Activated CD8-positive, alpha-beta memory T cell treated with anti-CD3 and anti-CD28 coated beads for 24 hours (primary cell): ENCODE measurements at places on chromosomes 3 and 15.
A peak's percentile ranks its signal among the peaks of the same experiment; 100 is the strongest.

DNA sequence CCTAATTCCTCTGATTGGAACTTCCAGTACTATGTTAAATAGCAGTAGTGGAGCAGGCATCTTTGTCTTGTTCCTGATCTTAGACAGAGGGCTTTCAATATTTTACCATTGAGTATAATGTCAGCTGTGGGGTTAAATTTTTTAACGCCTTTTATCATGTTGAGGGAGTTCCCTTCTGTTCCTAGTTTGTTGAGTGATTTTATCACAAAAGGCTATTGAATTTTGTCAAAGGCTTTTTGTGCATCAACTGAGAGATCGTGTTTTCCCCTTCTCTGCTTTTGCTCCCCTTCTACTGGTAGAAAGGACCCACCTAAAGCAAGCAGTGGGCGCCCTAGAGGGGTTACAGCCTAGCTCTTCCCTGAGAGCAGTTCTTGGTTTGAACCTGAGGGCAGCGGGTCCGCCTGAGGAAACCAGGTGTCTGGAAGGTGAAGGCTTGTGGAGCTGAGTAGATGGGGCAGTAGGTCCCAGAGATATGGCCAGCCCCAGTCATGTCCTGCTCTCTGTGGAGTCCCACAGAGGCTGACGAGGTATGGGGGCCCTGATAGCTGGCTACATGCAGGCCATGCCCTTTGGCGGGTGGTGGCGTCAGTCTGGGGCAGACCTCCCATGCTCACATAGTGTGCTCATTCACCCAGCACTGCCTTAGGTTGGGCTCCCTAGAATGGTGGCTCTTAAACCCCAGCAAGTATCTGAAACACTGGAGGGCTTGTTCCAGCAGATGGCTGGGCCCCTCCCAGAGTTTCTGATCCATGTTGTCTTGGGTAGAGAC lies 11.3 kb downstream of the HDAC11 start:
- no peak for DNase-seq

- DNase-seq, result no peak
These were observed 46.0 kb downstream of the SETD2 start for GRCh38 chr3:47117807-47118364.

DNA sequence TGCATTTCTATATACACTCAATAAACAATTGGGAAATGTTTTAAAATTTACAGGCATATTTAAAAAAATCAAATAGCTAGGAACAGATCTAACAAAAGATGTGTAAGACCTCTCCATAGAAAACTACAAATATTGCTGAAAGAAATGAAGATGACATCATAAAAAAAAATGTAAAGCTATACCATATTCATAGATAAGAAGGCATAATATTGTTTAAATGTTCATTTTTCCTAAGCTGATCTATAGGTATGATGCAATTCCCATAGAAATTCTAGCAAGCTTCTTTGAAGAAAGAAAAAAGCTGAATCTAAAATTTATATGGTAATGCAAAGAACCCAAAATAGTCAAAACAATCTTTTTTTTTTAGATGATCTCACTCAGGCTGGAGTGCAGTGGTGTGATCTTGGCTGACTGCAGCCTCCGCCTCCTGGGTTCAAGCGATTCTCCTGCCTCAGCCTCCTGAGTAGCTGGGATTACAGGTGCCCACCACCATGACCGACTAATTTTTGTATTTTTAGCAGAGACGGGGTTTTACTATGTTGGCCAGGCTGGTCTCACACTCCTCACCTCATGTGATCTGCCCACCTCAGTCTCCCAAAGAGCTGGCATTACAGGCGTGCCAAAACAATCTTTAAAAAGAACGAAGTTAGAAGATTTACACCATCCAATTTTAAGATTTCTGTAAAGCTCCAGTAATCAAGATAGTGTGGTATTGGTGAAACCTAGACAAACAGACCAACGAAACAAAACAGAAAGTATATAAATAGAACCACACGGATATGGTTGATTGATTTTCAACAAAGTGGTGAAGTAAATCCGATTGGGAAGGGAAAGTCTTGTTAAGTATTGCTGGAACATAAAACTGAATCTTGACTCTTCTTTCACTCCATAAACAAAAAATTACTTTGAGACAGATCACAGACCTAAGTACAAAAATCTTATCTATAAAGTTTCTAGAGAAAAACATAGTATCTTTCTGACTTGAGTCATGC lies 6.3 kb upstream of the BHLHE40 start:
- no peak for DNase-seq

- DNase-seq, result no peak
These were observed 78.0 kb downstream of the CPN2 start for GRCh38 chr3:194272861-194273742.

GRCh38 chr3:114290911-114291901 lies 2.6 kb upstream of the TIGIT start:
- DNase-seq, result peak; percentile 100

- no peak for DNase-seq
These were observed 226.5 kb upstream of the NANOGP8 start for GRCh38 chr15:35311615-35312014.
